ENCODE measurements at places on chromosomes 5 and 9.

- no peak for DNase-seq
Measured at GRCh38 chr5:137263371-137264005, 235.6 kb downstream of the SPOCK1 start.

DNA sequence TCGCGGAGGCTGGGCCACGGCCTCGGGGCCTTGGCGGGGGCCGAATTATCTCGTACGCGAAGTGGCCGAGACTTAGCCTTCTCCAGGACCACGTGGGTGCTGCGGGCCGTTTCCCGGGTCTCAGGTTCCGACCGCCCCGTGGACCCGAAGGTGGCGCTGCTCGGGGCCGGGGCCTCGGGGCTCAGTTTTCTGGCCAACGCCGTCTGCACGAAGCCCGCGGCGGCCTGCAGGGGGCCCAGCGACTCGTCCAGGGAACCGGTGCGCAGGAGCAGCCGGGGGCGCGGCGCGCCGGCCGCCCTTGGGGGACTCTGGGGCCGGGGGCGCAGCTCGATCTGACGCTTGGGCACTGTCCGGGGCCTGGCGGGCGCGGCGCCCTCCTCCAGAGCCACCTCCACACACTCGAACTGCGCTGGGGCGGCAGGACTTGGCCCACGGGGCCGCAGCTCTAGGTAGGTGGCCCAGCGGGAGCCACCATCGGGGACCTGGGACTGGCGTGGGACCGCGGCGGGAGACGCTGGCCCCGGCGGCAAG lies 716 bp downstream of the PROB1 start:
- peak; percentile 42 for DNase-seq

GRCh38 chr9:81855538-81855937 lies 72.7 kb upstream of the SPATA31D4 start:
- DNase-seq: peak; percentile 82

DNA sequence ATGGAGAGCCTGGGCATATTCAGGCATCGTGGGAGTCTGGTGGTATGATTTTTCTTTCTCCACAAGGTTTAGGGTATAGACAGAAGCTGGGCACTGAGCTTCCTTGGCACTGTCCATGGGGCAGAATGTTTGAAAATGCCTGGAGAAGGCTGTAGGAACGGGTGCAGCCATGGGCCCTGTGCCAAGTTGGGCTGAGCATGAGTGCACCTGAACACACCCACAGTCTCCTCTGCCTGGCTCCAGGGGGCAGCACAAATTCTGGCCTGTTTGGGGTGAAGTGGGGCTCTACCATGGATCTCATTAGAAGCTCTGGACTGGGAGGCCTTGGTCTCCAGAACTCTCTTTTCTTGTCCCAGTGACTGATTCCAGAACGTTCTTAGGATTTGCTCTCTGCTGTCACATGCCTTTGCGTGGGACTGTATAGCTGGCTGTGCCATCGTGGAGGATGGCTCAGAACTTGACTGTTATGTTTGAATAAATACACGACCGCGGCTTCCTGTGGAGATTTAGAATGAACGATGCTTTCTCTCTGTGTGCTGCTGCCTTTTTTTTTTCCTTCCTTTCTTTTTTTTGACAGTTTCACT lies 229.8 kb downstream of the FANCC start:
- peak; percentile 42 for DNase-seq

DNA sequence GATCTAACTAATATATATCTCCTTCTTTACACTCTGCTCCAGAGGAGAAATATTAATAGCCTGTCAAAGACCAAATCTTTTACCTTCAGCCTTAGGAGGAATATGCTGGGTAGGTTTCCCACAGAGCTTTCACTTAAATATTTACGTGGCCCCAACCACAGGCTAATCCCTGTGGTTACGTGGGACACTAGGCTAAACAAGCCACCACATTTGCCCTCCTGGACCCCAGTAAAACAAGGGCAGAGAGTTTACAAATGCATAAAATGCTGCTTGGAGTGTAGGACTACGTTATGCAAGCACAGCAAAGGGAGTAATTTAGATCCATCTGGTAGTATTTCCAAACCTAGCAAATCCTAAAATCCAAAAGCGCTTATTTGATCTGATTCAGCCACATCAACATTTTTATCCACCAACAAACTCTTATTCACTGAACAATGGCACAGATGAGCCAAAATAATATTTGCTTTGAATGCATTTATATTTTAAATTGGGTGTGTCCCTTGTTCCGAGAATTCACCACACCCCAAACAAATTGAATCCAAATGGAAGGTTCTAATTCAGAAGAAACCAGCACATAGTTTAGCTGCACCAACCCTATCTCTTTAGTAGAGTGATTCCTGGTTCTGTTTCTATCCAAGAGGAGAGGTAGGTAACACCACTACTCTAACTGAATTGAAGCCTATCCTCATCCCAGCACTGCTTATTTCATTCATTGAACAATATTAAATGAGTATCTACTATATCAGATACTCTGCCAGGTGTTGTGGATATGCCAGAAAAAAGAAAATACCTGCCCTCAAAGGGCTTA lies 179.0 kb downstream of the TSSK1B start:
- no peak for DNase-seq

- DNase-seq: no peak
Measured at GRCh38 chr5:79518718-79519117, 4.8 kb upstream of the HOMER1 start.

GRCh38 chr9:112777914-112778313 lies 27.4 kb downstream of the SNX30 start:
- DNase-seq: peak; percentile 47

DNA sequence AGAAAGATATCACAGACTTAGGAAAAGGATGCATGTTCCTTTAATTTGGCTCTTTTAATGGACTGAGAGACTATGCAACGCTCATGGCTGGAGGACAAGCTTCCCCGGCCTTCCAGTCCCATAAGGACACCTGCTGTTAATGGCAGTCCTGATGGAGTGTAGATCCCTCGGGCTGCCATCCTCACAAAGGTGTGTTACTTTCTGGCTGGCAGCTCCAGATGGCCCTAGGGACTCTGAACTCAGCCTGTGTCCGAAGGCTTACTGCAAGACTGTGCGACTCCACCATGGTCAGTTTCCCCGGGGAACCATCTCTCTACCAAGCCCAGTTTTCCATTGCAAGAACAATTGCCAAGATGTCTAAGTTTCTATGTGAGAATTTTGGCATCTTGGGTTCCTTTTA lies 25.5 kb upstream of the KCNIP1 start:
- DNase-seq: no peak

- no peak for DNase-seq
Measured at GRCh38 chr9:91485006-91485405, 61.4 kb upstream of the NFIL3 start.

- DNase-seq: no peak
Measured at GRCh38 chr5:7541898-7542297, 146.0 kb downstream of the ADCY2 start.

GRCh38 chr5:141623611-141624010 lies 4.8 kb upstream of the DIAPH1 start:
- no peak for DNase-seq

All from EH (cell line).